ENCODE measurements at places on chromosomes 16 and 17.

DNA sequence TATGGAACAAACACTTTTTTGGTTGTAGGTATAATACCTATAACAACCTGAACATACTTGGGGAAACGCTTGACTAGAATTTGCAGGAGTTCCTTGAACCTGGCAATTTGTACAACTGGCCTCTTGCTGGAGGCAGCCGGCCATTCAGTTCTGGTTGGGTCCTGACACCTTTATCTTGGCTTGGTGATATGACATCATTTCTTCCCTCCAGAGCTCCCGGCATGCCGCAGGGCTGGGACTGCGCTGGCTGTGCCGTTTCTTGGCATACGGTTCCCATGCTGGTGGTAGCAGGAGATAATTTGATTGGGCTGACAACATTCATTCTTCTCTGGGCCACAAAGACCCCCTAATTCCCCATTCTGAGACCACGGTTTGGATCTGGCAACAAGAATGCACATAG, 87.5 kb downstream of the ASIC2 start:
- no peak for DNase-seq

- DNase-seq, result no peak
Observed at GRCh38 chr17:8700546-8700945, 44.1 kb downstream of the CCDC42 start.

DNA sequence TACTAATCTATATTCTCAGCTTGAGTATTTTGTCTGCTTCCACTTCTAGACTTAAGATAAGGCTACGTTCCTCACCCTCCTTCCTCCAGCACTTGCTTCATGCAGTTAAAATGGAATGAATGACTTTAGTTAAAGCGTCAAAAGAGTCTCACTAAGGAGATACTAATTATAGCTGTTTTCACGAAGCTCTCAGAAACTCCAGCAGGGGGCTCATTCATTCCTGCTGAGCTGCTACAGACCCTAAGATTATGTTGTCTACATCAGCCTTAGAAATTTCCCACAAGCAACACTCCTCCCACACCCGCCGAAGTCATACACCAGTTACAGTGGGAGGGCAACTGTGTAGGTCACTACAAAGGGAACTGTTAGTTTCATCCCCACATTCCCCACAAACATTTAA, 57.0 kb upstream of the KIFC3 start:
- no peak for DNase-seq

GRCh38 chr16:57693550-57693949, 1.1 kb upstream of the DRC7 start:
- no peak for DNase-seq

GRCh38 chr17:205148-205669, 23.8 kb upstream of the DOC2B start:
- DNase-seq, result no peak

DNA sequence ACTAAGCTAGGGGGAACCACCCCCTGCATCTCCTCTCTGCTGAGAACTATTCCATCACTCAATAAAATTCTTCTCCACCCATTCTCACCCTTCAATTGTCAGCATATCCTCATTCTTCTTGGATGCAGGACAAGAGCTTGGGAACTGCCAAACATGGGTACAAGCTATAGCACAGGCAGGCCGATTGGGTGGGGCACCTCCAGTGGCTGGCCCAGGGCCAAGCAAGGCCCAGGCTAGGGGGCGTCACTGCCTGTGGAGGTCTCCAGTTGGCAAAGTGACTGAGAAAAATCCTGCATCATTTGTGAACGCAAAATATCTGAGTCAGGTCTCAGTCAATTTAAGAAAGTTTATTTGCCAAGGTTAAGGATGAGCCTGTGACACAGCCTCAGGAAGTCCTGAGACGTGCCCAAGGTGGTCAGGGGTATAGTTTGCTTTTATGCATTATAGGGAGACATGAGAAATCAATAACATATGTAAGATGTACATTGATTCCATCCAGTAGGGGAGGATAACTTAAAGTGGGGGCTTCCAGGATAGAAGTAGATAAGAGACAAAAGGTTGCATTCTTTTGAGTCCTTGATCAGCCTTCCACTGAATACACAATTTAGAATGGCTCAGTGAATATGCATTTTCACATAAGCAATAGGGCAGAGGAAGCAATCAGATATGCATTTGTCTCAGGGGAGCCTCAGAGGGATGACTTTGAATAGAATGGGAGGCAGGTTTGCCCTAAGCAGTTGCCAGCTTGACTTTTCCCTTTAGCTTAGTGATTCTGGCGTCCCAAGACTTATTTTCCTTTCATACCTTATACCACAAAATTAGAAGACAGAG, 21.5 kb upstream of the DHRS7B start:
- no peak for DNase-seq

DNA sequence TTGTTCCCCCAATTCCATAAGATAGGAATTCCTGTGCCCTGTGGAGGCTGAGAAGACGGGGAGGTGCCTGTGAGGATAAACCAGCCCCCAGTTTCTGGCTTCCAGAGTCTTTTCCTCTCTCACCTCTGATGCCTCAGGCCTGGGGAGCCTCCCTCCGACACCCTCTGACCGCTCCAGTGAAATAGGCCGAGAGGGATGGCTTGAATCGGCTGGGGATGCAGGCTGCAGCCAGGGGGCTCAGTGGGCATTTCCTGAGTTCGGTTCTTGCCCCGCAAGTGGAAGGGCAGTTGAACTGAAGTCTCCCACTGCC, 339.4 kb downstream of the SEC14L1 start:
- no peak for DNase-seq

- no peak for DNase-seq
Observed at GRCh38 chr16:69131167-69131838, 1.1 kb downstream of the CHTF8 start.

DNA sequence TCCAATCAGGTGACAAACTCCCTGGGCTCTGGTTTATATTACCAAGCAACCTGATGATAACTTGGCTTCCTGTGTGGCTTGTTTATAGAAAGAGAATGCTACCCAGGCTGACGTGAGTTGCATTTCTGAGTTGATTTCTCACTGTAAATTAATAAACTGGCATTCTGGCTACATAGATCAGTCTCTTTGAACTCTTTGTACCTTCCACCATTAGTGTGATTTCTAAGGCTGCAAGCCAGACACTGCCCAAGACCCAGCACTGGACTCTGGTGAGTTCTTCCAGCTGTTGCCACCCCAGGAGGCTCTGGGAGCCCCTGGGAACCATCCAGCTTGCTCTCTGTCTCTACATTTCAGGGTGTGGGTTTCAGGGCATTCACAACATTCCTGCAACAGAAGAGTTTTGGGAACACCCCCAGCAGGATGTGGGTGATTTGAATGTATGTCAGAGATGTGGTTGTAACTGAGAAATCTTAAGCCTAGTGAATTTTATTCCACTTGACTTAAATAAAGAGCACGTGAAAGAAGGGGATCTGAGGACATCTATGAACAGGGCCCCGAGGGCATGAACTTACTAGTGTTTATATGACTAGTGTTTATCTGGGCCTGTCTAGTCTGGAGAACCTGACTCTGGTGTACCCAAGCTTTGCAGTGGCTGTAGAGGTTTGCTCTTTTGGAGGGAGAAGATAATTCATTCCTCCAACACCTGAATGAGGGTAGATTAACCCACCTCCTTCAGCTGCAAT, 30.3 kb upstream of the LRRC37A start:
- no peak for DNase-seq

- no peak for DNase-seq
Observed at GRCh38 chr17:76277300-76278267, 12.4 kb downstream of the UBALD2 start.

DNA sequence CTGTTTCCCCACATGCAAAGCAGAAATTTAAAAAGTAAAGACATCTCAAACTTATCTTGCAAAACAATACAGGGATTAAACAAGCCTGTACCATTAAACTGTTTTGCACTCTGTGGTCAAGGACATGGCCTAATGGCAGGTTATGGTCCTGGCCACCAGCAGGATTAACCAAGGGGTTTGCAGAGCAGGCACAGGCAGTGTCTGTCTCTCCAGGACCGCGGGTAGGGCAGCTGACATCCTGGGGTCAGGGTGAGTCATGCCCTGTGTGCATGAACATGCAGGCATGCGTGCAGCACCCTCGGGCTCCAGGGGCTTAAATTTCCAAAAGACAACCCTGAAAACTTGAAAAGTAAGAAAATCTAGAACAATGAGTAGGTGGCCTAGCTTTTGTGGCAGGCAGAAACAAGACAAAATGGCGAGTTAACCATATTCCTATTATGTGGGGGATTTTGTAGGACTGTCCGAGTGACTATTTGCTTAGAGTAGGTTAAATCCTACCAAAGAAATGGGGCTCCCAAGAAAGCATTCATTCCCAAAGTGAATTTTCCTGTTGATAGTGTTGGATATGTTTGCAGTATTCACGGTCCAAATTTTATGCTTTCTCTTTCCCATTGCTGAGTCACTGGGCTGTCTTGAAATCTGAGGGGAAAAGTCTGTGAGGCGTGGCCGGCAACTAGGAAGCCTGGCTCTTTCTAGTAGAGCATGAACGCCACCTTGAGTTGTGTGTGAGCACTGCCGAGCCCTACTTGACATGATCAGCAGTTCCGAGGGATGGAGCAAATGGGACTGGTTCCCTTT, 158.4 kb upstream of the FAM20A start:
- peak; percentile 81 for DNase-seq

GRCh38 chr16:17211797-17212196, 259.0 kb downstream of the XYLT1 start:
- DNase-seq, result peak; percentile 35

- DNase-seq, result no peak
Observed at GRCh38 chr17:33651686-33652085, 358.6 kb upstream of the ASIC2 start.

DNA sequence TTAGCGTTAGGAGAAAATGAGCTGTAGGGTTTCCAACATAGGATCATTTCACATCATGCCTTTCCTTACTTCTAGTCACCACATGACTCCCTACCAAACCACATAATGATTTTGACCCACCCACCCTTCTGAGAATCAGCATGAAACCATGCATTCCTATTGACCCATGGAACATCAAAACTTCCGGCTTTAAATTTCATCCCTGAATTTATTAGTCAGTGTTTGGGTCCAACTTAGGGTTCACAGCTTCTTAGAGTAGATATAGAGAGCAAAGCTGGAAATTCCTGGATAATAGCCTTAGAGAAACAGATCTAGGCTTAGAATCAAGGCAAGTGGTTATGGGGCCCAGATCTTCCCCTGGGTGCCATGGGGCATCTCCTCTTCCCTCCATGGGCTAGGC, 162.6 kb downstream of the TOX3 start:
- no peak for DNase-seq

- DNase-seq, result no peak
Observed at GRCh38 chr16:4481526-4481925, 5.3 kb downstream of the HMOX2 start.

DNA sequence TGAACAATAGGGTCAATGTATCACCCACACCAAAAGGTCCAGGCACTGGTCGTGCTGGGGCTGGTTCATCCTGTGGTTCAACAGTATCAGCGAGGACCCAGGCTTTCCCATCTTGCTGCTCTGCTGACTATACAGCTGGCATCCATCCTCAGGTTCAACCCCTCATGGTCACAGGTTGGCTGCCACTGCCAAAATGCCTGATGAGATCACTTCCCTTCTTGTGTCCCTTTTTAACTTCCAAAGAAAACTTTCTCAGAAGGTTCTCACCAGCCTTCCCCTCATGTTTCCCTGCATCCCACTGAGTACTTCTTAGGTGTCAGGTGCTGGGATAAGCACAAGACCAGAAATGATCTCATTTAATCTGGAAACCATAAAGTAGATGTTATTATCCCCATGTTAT, 25.7 kb downstream of the CLEC16A start:
- DNase-seq, result no peak

DNA sequence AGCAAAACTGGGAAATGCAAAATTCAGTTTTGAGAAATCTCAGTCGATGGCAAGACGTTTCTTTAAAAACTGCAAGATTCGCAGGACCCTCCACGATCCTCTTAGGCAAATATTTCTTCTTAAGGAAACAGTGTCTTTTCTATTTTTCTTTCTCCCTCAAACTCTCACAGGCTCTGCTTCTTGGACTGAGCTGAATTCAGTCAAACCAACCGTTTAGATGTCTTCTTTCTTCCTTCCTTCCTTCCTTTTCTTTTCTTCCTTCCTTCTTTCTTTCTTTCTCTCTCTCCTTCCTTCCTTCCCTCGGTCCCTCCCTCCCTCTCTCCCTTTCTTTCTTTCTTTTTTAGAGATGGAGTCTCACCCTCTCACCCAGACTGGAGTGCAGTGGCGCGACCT, 67.2 kb upstream of the AXIN2 start:
- DNase-seq, result no peak

DNA sequence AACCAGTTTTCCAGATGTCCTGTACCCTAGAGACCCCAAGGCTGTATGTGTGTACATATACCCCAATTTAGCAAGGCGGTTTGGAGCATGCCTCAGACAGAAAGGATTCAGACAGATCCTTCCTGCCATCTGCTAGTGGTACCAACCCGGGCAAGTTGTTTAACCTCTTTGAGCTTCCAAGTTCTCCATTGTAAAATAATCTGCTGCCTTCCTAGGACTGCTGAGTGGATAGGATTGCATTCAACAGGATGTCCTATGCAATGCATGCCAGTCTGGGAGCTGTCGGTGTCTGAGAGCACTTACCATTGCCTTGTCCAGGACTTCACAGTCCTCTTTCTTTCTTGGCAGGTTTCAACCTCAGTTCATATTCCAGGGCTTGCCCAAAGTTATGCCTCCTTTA, 1.9 kb downstream of the CDH13 start:
- DNase-seq, result no peak

DNA sequence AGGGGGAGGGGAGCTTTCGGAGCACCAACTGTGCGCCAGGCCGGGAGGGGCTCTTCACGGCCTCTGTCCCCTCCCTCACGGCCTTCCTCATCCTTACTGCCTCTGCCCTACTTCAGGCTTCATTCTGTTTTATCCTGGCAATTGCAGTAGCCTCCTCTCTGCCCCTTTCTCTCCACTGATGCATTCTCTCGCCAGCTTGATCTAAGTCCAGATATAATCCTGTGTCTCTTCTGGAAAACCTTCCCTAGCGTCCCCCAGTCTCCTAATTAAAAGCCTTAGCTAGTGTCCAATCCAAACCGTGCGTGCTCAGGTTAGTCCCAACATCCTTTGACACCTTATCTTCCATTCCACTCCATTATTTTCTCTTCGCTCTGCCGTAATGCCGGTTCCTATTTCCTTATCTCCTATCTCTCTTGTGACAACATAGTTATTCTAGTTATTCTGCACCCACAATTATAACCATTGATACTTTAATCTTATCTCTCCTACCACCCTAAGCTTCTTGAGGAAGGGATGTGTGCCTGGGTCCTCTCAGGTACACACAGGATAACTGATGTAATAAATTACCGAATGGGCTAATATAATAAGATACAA, 869 bp downstream of the ZNF48 start:
- no peak for DNase-seq

- DNase-seq, result no peak
Observed at GRCh38 chr17:43680461-43680860, 18.7 kb upstream of the MEOX1 start.

GRCh38 chr16:27025581-27025980, 41.1 kb upstream of the C16orf82 start:
- no peak for DNase-seq

GRCh38 chr16:56275076-56275475, 83.8 kb downstream of the GNAO1 start:
- DNase-seq, result no peak

Measured in activated CD4-positive, alpha-beta T cell treated with anti-CD3 and anti-CD28 coated beads, Interleukin-2, Interleukin-6, amounts not matched to agents 100 ng/mL and 50 ng/mL, durations not matched to agents 16 hours and 8 hours (primary cell).